ENCODE measurements at places on chromosomes 2 and 18.

DNA sequence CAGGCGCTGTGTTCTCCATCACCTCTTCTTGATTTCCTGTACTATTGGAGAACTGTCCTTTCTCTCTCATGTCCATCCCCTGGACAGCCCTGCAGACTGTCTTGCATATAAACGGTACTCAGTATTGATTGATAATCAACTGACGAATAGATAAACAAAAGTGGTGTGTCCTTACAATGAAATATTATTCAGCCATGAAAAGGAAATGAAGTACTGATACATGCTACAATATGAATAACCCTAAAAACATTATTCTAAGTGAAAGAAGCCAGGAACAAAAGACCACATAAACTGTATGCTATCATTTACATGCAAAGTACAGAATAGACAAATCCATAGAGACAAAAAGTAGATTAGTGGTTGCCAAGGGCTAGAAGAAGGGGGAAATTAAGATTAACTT lies 77.6 kb downstream of the SDC1 start:
- DNase-seq = no peak
- no peak overlapping the region for H3K27ac ChIP-seq
- H3K4me3 ChIP-seq = no peak overlapping the region
- H3K27me3 ChIP-seq = no peaks in the 10 kb centered on the region

DNA sequence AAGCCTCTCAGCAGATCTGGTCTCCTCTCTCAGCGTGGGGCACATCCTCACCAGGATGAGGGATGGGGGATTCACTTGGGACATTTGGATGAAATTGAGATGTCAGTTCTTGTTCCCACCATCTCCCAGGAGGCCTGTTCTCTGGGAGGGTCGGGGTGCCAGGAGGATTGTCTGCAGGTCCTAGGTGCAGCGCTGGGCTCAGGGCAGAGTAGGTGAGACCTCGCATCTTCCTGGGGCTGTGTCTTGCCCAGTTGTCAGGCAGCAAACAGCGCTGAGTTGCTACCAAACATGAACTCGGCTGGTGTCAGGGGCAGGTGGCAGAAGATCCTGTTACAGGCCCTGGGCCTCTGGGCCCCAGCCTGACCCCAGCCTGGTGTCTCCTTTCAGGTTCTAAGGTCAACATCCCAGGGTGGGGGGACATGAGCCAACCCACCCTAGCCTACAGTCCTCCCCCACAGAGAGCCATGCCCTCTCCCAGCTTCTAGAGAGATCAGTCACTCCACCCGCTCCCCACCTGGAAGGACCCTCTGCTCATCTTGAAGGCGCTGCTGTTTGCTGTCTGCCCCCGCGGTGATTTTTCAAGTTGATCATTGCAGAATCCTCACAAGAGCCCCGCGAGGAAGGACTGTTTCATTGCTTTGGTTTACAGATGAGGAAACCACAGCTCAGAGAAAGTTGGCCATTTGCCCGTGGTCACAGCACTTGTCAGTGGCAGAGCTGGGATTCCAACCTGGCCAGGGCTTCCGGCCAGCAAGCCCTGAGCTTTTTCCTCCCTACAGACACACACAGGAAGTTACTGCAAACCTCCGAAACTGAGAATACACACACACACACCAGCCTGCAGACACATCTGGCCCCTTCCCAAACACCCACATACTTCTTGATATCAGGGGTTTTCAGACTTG lies 83.9 kb downstream of the STPG4 start:
- peak overlapping the region; percentile 83 for H3K27ac ChIP-seq
- no peak overlapping the region for H3K4me3 ChIP-seq
- no peak for DNase-seq
- H3K4me1 ChIP-seq = peaks cover 38% of the 10 kb centered on the region
- no peaks in the 10 kb centered on the region for H3K27me3 ChIP-seq
- peaks cover 9% of the 10 kb centered on the region for H3K36me3 ChIP-seq

DNA sequence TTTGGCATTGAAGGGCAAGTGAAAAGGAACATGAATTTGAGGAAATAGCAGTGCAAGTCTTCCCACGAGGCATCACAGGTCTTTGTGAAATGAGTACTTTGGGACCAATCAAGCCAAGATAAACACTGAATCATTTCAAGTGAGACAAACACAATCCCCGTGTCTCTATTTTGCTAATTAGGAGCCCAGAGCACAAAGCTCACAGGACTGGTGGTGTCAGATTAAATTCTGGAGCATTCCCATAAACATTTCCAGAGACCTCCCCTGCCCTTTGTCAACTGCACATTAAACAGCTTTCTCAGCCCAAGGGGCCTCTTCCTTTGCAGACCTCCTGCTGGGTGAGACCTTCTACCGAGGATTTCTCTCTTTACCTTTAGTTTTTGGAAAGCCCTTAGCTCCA lies 50.7 kb downstream of the DAPL1 start:
- H3K4me1 ChIP-seq = peaks cover 19% of the 10 kb centered on the region
- no peak overlapping the region for H3K4me3 ChIP-seq
- H3K27ac ChIP-seq = no peak overlapping the region
- DNase-seq = no peak
- no peaks in the 10 kb centered on the region for H3K27me3 ChIP-seq
- H3K36me3 ChIP-seq = no peaks in the 10 kb centered on the region

DNA sequence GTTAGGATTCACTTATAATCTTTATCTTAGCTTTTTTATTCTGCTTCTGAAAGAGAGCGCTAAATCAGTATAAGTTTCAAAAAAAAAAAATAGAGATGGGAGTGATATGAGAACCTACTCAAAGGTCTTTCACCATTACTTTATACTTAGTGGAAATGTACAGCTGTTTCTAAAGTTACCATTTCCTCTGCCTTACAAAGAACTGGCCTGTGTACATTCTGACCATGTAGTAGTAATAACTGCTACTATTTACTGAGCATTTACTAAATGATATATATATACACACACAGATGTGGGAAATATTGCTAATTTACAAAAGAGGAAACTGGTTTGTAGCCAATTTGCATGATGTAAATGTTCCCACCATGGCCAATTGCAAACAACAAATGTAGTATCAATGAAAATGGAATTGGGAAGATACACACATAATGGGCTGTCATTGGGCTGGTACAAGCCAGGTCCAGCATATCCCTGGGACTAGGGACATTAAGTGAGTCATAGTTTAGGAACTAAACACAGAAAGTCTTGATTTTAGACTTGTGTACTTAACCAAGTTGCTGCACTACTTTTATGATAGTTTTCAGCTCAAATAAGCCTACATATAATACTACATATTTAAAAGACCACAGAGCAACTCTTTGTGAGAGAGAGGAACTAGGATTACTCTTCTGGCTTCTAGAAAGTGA lies 67.1 kb downstream of the DYNC1I2 start:
- H3K36me3 ChIP-seq = peaks cover 58% of the 10 kb centered on the region
- H3K4me1 ChIP-seq = no peaks in the 10 kb centered on the region
- no peaks in the 10 kb centered on the region for H3K27me3 ChIP-seq
- peak overlapping the region; percentile 34 for H3K27ac ChIP-seq
- DNase-seq = no peak
- H3K4me3 ChIP-seq = no peak overlapping the region

DNA sequence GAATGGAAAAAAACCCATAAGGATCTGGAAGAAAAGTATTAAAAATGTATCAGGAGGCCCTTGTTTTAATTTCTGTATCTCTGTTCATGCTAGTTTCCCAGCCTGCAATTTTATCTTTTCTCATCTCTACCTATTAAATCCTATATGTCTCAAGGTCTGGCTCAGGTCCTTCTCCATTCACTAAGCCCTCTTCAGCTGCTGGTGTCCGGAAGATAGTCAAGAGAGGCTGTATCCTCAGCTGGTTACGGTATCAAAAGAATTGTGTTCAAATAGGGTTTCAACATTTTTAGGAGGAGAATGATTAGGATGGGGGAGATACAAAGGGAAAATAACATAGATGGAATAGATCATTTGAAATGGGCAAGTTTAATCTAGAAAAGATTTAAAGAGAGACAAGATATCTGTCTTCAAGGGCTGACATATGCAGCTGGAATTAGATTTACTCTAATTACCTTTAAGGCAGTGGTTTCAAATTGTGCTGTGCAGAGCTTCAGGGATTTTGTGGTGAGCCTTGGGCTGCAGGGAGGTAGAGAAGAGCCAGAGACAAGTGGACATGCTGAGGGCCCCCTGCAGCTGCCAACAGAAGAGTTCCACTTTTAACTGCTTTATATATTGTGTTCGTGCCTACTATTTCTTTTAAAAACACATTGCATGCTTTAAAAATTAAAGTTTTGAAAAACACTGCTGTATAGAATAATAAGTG lies 24.1 kb downstream of the GREB1L start:
- H3K4me1 ChIP-seq = peaks cover 60% of the 10 kb centered on the region
- H3K4me3 ChIP-seq = no peak overlapping the region
- DNase-seq = no peak
- no peaks in the 10 kb centered on the region for H3K27me3 ChIP-seq
- no peaks in the 10 kb centered on the region for H3K36me3 ChIP-seq
- peak overlapping the region; percentile 65 for H3K27ac ChIP-seq

- H3K27me3 ChIP-seq = peaks cover 15% of the 10 kb centered on the region
- DNase-seq = no peak
- H3K4me3 ChIP-seq = no peak overlapping the region
- H3K4me1 ChIP-seq = no peaks in the 10 kb centered on the region
- H3K36me3 ChIP-seq = no peaks in the 10 kb centered on the region
Measured at GRCh38 chr2:221216636-221217035, 355.5 kb downstream of the EPHA4 start.

DNA sequence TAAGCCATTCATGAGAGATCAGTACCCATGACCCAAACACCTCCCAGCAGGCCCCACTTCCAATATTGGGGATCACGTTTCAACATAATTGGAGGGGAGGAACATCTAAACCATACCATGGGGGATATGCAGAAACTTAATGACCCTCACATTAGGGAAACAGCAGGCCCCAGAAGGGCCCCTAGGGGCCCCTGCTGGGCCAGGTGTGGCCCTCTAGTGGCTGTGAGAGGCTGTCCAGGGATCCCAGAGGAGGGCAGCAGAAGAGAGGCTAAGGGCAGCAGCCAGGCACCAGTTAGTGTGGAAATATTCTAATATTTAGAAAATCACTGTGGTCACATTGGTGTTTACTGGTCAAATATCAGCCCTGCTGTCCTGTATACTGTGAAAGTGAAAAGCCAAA lies 49.3 kb upstream of the ANKRD44 start:
- no peak overlapping the region for H3K27ac ChIP-seq
- H3K4me1 ChIP-seq = peaks cover 2% of the 10 kb centered on the region
- H3K4me3 ChIP-seq = no peak overlapping the region
- DNase-seq = no peak
- no peaks in the 10 kb centered on the region for H3K36me3 ChIP-seq

DNA sequence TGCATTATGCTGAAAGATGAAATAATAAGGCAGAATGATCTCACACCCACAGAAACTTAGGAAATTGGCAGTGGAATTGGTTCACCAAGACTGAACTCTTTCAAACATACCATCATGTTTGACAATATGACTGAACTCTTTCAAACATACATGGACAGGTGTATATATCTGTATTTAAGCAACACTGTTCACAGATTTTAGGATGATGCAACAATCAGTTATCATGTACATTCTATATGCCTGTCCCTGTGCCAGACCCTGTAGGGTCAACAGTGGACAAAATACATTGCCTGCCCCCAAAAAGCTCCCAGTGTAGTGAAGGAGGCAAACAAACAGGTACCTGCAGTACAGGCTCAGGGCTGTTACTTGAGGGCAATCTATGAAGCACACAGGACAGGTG lies 2.9 kb upstream of the REV1 start:
- DNase-seq = no peak
- H3K27me3 ChIP-seq = peaks cover 5% of the 10 kb centered on the region
- no peak overlapping the region for H3K27ac ChIP-seq

DNA sequence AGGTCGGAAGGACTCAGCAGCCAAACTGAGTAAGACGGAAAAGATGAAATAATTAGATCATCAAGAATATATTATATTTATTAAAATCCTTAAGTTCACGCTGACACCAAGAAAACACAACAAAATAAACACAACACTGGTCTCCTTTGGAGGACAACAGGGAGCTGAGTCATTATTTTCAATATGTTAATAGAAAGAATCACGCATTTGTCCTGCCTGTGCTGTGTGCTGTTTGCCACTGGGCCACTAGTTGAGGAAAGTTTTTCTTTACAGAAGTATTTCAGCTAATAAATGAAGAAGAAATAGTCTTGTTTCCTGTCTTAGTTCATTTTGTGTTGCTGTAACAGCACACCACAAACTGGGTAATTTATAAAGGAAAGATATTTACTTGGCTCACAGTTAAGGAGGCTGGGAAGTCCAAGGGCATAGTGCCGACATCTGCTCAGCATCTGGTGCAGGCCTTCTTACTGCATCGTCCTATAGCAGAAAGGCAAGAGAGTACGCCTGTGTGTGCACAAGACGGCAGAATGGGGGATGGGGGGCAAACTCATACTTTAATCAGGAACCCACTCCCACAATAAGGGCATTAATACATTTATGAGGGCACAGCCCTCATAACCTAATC lies 88.0 kb downstream of the TCF7L1 start:
- H3K4me1 ChIP-seq = peaks cover 13% of the 10 kb centered on the region
- DNase-seq = no peak
- H3K4me3 ChIP-seq = no peak overlapping the region
- no peaks in the 10 kb centered on the region for H3K27me3 ChIP-seq
- peak overlapping the region; percentile 23 for H3K27ac ChIP-seq

GRCh38 chr2:86518481-86518880 lies 44.8 kb downstream of the CHMP3 start:
- no peaks in the 10 kb centered on the region for H3K27me3 ChIP-seq
- DNase-seq = no peak
- no peaks in the 10 kb centered on the region for H3K4me1 ChIP-seq
- peaks cover 4% of the 10 kb centered on the region for H3K36me3 ChIP-seq
- H3K27ac ChIP-seq = peak overlapping the region; percentile 40
- H3K4me3 ChIP-seq = no peak overlapping the region

- H3K27ac ChIP-seq = no peak overlapping the region
- H3K36me3 ChIP-seq = no peaks in the 10 kb centered on the region
- H3K4me3 ChIP-seq = no peak overlapping the region
Measured at GRCh38 chr18:25985707-25986394, 104.6 kb downstream of the SS18 start.

GRCh38 chr2:46390901-46391395 lies 88.4 kb upstream of the TMEM247 start:
- no peak overlapping the region for H3K4me3 ChIP-seq
- no peaks in the 10 kb centered on the region for H3K4me1 ChIP-seq
- no peak overlapping the region for H3K27ac ChIP-seq
- no peaks in the 10 kb centered on the region for H3K36me3 ChIP-seq
- DNase-seq = no peak

GRCh38 chr2:26846334-26847306 lies 1.3 kb upstream of the DPYSL5 start:
- no peaks in the 10 kb centered on the region for H3K36me3 ChIP-seq
- peaks cover 75% of the 10 kb centered on the region for H3K27me3 ChIP-seq
- peak overlapping the region; percentile 66 for H3K4me3 ChIP-seq
- DNase-seq = peak; percentile 47

- no peak for DNase-seq
- no peaks in the 10 kb centered on the region for H3K27me3 ChIP-seq
- H3K36me3 ChIP-seq = peaks cover 30% of the 10 kb centered on the region
- H3K4me3 ChIP-seq = no peak overlapping the region
- H3K27ac ChIP-seq = peak overlapping the region; percentile 23
- peaks cover 19% of the 10 kb centered on the region for H3K4me1 ChIP-seq
Measured at GRCh38 chr2:36450466-36451196, 95.1 kb downstream of the CRIM1 start.
